ENCODE measurements at places on chromosomes 2 and 18.

- DNase-seq: no peak
Measured at GRCh38 chr2:155701721-155702120, 630.8 kb downstream of the NR4A2 start.

- DNase-seq: no peak
Measured at GRCh38 chr2:11679016-11679415, 9.0 kb upstream of the NTSR2 start.

DNA sequence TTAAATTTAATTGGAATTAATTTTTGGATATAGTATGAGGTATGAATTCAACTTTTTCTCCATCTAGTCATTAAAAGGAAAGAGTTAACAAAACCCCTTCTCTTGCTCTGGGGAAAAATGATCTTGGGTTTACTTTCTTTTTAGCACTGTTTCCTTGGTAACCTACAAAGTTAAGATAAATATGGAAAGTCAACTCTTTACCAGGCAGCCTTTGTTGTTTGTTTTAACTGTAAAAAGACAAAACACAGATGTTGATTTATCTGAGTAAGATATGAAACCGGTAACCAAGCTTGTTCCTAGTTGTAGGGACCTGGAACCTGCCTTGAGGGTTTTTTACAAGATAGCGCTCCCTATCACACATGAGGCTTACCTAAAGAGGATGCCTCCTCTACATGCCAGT, 10.1 kb upstream of the SANBR start:
- DNase-seq: no peak

DNA sequence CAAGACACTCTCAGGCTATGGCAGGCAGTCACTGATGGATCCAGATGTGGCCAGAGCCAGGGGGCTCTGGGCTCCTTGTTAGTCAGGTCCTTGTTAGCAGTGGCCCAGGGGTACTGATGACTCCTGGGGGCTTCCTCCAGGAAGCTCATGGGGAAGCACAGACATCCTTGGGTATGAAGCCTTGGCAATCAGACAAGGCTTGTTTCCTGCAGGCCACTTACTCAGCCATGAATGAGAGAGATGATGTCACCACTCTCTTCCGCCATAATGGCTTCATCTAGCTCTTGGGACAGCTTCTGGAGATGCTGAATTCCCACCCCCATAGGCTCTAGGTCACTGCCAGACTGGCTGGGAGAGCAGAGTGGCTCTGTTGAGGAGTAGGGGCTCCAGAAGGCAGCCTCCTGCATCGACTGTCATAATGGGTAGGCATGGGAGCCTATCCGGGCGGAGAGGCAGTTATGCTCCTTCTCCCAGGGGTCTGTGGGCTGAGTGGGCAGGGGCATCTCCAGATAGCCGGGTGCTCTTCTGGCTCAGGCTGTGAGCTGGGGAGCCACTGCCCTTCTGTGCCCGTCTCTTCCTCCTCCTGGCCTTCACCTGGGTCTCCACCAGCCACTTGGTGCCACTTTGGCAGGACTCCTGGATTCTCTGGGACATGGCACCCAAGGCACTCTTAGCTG, 40.2 kb upstream of the BMPR2 start:
- DNase-seq: no peak

DNA sequence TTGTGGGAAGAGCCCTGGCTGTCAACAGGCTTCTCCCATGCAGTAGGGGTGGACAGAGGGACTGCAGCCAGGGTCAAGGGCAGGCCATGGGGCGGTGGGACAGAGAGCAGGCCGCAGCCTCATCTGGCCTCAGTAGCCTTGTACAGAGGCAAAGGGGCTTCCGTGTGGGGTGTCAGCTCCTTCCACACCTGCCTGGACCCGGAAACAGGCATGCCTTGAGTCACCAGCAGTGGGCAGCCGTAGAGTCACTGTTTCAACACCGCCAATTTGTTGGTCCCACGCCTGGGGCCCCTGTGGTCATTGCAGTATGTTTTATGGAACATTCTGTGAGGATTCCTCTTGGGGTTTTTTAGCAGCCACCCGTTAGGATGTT, 173.0 kb downstream of the SMAD7 start:
- no peak for DNase-seq

DNA sequence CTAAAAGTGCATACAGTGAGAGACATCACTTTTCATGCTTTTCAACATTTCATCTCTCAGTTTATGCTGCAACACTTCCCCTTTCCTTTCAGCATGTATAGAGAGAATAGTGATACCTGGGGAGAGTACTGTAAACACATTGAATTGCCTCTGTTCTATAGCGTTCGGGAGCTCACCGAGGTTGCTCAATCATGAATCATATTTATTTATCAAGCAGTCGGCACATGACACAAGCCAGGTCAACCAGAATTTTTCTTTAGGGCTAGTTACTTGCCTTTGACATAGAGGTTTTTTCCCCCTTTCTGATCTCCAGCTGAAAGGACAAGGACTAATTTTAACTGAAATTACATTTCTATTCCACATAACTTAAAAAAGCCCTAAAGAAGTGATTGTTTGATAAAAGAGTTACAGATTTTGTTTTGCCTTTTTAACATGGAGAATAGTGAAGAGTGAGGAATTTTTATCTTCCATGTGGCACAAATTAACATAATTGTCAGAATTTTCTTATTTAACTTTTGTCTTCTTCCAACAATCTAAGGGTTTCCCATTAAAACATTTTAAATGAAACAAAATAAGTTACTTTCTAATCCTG, 690.9 kb upstream of the TMEFF2 start:
- no peak for DNase-seq

GRCh38 chr2:136920652-136921333, 155.4 kb downstream of the THSD7B start:
- DNase-seq: no peak

DNA sequence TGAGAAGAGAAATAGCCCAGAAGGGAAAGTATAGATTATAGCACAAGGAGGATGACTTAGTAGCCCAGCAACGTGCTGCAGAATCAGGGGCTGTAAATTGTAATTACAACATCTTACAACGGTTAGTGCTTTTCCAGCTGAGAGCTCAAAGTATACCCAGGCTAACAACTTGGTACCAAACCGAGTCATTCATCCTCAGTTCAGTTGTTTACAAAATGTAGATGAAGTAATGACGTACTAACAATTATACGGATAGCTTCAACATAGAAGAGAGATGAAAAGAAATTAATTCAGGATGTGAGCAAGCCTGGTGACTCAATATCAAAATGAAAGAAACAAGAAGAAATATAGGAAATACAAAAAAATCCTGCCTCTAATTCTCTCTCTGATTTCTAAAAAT, 99.2 kb downstream of the DYNAP start:
- no peak for DNase-seq

- no peak for DNase-seq
Measured at GRCh38 chr2:104897515-104898184, 43.7 kb downstream of the POU3F3 start.

- no peak for DNase-seq
Measured at GRCh38 chr18:66511792-66512191, 92.1 kb downstream of the CDH19 start.

GRCh38 chr2:164485541-164485940, 135.7 kb downstream of the GRB14 start:
- DNase-seq: no peak

DNA sequence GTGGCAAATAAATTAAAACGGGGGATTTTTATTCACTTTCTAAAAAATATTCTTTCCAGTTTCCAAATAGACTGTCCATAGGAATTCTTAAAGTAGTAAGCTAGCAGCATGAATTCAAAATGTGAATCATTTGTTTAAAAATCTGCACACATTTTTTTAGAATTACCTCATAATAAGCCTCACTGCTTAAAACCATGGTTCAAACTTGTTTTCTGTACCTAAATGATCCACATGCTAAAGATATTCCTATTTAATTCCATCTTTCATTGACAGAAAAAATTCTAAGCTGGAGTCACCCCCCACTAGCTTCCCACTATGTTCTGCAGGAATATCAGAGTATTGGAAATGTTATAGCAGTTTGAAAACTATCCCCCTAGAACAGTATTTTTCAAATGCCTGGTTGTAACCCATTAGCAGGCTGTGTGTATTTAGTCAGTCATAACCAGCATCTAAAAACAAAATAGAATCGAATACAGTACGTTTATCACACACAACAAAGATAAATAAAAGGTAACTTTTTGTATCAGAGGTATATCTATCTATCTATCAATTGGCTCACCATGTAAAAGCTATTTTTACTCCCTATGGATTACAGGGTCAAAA, 11.2 kb upstream of the IKZF2 start:
- DNase-seq: no peak

- DNase-seq: no peak
Measured at GRCh38 chr2:65388596-65389390, 43.6 kb downstream of the SPRED2 start.

DNA sequence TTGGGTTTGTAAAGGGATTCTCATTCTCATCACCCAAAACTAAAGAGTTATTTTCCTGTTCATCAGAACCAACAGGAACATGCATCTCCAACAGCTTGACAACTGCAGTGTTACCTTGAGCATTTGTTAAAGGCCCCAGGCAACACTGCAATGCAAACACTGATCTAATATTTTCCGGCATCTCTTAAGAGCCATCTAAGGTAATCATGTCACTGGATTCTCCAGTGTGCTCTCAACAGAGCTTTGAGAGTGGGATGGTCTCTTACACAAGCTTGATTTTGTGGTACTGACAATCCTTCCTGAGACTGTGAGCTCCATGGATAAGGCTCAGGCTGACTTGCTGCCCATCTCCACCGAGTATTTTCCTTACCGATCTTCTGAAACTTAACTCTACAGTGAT, 90.5 kb upstream of the ITGB6 start:
- no peak for DNase-seq

- DNase-seq: no peak
Measured at GRCh38 chr2:38436227-38436664, 59.2 kb upstream of the ATL2 start.

- peak; percentile 81 for DNase-seq
Measured at GRCh38 chr18:76620321-76621170, 125.5 kb upstream of the ZNF516 start.

DNA sequence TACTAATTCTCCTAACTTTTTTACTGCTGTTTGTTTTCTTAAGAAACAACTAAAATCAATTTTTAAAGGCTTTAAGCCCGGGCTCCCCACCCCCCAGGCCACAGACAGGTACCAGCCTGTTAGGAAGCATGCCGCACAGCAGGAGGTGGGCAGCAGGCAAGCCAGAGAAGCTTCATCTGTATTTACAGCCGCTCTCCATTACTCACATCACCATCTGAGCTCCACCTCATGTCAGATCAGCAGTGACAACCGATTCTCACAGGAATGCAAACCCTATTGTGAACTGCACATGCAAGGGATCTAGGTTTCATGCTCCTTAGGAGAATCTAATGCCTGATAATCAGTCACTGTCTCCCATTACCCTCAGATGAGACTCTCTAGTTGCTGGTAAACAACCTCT, 517.0 kb downstream of the NRXN1 start:
- no peak for DNase-seq

DNA sequence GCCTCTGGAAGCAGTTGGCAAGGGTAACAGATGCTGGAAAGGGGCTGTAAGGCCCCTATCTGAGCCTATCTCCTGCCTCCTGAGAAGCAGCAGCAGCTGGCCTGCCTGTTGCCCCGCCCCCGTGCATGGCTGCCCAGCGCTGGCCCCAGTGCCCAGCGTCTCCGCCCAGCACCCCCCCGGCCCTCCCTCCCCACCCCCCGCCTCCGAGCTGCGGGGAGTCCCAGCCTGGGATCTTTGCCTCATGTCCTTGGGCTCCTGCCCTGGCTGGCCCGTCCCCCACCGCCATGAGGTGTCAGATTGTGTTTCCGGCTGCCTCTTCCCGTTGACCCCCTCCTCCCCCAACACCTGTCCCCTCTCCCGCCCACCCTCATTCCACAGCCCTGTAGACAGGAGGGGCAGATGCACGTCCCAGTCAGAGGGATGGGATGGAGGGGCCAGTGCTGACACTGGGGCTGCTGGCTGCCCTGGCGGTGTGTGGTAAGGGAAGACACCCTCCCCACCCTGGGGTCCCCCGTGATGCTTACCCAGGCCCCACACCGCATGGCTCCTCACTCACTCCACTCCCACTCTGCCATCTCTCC, at the start of gene CHRND:
TSS of gene CHRND (plus strand) at position 370 of the 581 bp plus-strand sequence. CDS start at position 426, 56 bp downstream.
- peak; percentile 77 for DNase-seq

GRCh38 chr18:39741755-39742466, 2176.3 kb upstream of the CELF4 start:
- no peak for DNase-seq

- no peak for DNase-seq
Measured at GRCh38 chr2:238475034-238475433, 48.3 kb downstream of the ASB1 start.

GRCh38 chr18:54835944-54836343, 7.7 kb downstream of the RAB27B start:
- DNase-seq: no peak

DNA sequence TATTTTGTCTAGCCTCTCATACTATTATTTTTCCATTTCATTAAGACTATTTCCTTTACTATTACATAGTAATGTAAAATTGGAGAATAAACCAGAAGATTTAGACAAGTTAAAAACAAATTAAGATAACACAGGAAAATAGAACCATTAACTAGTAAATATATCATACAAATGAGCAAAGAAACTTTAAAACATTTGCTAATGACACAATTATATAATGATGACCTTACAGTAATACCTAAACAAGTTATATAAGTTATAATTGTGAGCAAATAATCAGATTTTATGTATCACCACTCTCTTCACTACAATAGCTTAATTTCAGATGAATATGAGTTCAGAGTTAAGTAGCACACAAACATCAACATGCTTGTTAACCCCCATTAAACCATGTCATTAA, 72.6 kb upstream of the GRB14 start:
- no peak for DNase-seq

DNA sequence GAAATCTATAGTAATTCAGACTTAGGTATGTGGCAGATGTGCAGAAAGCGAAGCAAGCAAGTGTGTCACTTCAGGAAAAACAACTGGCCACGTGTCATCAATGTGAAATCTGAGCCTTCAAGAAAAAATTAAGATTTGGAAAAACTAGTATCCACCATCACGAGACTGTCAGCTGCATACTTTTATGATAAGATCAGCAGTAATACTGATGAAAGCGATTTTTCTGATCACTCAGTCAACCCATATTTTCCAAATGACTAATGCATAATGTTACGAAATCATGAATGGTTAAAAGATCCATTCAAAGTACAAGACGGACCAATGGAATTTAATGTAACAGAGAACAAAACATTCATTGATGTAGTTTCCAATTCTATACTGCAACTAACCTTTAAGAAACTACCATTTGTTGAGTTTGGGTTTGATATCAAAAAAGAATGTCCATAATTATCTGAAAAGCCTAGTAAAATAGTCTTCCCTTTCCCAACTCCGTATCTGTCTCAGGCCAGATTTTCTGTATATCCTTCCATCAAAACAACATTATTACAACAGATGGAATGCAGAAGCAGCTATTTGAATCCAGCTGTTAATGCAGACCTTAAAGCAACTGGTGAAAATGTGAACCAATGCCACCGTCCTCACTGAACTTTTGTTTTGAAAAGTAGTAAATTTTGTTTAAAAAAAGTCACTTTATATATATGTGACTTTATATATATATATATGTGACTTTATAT, 17.0 kb upstream of the BCL2 start:
- DNase-seq: no peak

DNA sequence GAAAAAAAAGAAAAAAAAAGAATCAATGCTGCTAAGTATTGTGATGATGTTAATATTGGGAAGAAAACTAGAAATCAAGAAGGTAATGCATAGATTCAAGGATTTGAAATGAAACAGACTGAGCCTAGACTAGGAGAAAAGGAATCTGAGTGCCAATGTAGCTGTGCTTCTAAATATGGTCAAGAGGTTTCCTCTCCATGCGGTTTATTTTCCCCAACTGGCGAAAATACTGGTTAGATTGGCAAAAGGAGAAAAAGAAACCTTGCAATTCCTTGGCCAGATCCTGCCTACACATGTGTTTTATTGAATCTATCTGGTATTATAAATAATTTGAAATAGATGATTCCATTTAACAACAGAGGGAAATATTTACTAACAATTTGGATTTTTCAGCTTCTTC, 5.7 kb downstream of the SCN3A start:
- DNase-seq: no peak

Measured in iPS-NIHi11 (cell line).